ENCODE measurements at places on chromosomes 3 and 15. TPM values are rescaled to one million over a fixed set of nuclear protein-coding genes. Genes with fewer than 3 reads are reported as not detected.
A peak's percentile ranks its signal among the peaks of the same experiment; 100 is the strongest.

- no peak for DNase-seq
Observed at GRCh38 chr3:56725175-56725574, 42.1 kb upstream of the TASOR start.

DNA sequence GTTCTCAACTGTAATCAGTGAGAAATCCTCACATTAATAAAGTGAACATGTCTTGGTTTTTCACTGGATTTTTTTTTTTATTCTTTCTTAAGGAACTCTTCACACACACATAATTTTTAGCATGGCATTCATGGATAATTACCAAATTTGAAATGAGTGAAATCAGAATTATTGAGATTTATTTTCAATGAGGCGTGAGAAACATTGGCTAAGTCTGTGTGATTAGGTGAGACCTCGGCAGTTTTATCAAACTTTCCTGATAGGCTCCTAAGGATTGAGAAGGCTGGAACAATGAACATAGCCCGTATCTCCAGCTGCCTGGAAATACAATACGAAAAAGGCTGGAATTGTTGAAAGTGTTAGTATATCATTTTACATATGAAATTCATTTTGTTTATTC is 35.5 kb downstream of the MDFIC2 start:
- no peak for DNase-seq

DNA sequence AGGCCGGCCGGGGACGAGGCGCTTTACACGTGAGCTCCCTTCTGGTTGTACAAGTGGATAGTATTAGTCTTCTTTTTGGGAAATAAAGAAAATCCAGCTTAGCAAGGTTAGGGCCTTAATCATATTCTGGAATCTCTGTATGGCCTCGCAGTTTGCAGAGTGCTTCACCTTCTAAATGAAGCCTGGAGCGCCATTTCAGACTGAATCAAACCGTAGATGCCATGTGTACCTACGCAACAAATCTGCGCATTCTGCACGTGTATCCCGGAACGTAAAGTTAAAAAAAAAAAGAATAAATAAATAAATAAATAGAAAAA is 322 bp upstream of the P3H2 start:
- no peak for DNase-seq

- no peak for DNase-seq
Observed at GRCh38 chr3:44476963-44477311, 533 bp downstream of the ZNF445 start.

- peak; percentile 73 for DNase-seq
Observed at GRCh38 chr15:37019479-37020433, 80.6 kb downstream of the MEIS2 start.

Gene KCNMB3
- 28.3 TPM for total RNA-seq
